ENCODE measurements at places on chromosomes 6 and 20. TPM values are rescaled to one million over a fixed set of nuclear protein-coding genes. Genes with fewer than 3 reads are reported as not detected.

The ZKSCAN4 gene
- 6.1 TPM for total RNA-seq

- no peak for DNase-seq
These were observed 32.3 kb downstream of the IRF4 start for GRCh38 chr6:423799-424345.

The GDAP1L1 gene
- not detected for total RNA-seq

GRCh38 chr6:147103694-147104093 is 100.5 kb upstream of the STXBP5 start:
- no peak for DNase-seq

DNA sequence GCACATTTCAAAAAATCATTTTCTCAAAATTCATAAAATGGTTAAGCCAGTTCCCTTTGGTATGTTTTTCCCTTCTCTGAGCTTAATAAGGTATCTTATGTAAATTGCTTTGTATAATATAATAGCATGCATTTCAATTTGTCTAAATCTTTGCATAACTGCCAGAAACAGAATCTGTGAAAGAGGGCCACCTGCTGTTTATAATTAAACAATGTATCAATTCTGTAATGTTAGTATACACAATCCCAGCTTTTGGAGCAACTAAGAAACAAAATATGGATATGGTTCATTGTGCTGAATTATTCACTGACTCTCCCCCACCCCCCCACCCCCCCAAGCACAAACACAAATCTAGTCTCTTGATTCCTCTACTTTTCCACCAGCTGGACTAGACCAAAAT is 54.8 kb downstream of the GPX5 start:
- DNase-seq = no peak

All from activated CD8-positive, alpha-beta memory T cell treated with anti-CD3 and anti-CD28 coated beads, Interleukin-2, amount 10 ng/mL, durations not matched to agents 7 days and 5 days (primary cell).